ENCODE measurements at places on chromosomes 6 and 20.

DNA sequence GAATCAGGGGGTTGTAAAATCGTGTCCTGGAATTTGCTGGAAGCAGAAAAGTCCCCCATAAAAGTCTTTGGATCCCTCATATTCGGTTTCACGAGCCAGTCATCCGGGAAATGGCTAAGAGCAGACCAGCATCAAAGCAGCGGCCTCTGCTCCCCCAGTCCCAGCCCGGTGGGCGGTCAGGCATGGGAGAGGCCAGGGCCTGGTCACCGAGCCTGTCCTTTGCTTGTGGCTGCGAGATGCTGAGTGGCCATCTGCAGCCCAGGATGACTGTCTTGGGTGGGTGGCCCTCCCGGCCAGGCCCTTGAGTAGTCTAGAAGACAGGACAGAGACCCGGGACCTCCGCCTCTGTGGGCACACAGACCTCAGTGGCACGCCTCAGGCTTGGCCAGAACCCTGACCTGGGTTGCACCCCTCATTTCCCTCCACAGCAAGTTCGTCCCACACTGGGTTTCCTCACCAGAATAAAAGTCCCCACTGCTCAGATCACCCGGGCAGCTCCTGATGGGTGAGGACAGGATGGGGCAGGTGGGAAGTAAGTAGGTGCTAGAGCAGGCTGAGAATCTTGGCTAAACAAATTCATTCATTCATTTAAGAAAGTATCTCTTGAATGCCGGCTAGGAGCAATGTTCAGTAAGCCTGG lies 172.1 kb downstream of the BMP7 start:
- DNase-seq, result no peak

GRCh38 chr6:147825848-147826247 lies 317.4 kb downstream of the SAMD5 start:
- DNase-seq, result no peak

DNA sequence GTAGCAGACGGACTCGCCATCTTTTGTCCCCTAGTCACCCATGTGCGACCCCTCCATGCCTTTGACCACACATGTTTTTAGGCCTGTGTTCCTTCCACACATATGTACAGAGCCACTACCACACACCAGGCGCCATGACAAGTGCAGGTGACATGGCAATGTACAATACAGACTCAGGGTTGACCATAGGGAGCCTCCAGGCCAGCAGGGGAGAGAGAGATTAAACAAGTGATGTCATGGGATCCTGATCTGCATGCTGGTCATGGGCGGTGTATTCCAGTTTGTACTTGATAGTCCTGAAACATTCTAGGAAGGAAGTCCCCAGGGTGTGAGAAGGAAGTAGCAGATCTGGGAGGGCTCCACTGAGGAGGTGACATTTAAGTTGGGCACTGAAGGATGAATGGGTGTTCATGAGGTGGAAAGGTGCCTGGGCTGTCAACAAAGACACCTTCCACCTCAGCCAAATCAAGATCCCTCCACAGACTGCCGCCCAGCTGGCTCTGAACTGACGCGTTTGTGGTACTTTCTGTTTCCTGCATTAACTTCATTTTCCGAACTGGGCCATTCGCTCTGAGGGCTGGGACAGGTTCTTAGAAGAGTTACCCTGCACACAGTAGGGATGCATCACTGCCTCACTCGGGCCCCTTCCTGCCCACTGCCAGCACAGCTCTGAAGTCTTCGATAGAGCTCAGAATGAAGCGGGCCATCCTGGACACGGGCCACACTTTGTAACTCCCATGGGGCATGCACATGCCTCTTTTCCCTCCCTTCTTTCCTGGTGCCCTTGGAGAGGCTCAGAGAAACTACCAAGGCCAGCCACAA lies 94.0 kb downstream of the NOL4L start:
- no peak for DNase-seq

DNA sequence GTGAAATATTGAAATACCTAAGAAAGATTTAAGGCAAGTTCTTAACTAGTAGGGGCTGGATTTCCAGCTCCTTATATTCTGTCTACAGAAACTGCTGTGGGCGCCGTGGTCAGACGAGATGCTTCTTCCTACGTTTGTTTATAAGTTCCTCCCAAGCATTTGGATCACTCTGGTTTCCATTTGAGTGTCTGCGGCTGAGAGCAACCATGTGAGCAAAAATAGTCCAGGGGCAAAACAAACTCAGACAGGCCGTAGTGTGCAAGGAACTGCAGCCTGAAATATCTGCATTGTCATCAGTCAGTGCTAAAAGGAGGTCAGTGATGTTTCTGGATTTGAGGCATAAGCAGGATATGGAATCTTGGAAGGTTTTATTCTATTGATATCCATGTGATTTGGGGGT lies 485.9 kb upstream of the JAG1 start:
- no peak for DNase-seq

All from stimulated activated CD4-positive, alpha-beta T cell treated with anti-CD3 and anti-CD28 coated beads, Interleukin-15, amount 100 ng/mL, for 1 hour (primary cell).